ENCODE measurements at places on chromosomes 5 and 9. TPM values are rescaled to one million over a fixed set of nuclear protein-coding genes. Genes with fewer than 3 reads are reported as not detected.

ABCA1 gene
- 63.3 TPM for total RNA-seq

GLDC gene
- 98.8 TPM for total RNA-seq

GRCh38 chr9:35516479-35516878, 26.6 kb downstream of the RUSC2 start:
- no peaks in the 10 kb centered on the region for H3K27me3 ChIP-seq
- no peak overlapping the region for H3K4me3 ChIP-seq
- H3K36me3 ChIP-seq, result no peaks in the 10 kb centered on the region
- DNase-seq, result no peak
- H3K4me1 ChIP-seq, result no peaks in the 10 kb centered on the region

GRCh38 chr5:88818296-88818695, 64.7 kb downstream of the MEF2C start:
- H3K4me1 ChIP-seq, result no peaks in the 10 kb centered on the region
- H3K27ac ChIP-seq, result no peak overlapping the region
- H3K4me3 ChIP-seq, result no peak overlapping the region
- DNase-seq, result no peak
- no peaks in the 10 kb centered on the region for H3K27me3 ChIP-seq
- H3K36me3 ChIP-seq, result no peaks in the 10 kb centered on the region

DNA sequence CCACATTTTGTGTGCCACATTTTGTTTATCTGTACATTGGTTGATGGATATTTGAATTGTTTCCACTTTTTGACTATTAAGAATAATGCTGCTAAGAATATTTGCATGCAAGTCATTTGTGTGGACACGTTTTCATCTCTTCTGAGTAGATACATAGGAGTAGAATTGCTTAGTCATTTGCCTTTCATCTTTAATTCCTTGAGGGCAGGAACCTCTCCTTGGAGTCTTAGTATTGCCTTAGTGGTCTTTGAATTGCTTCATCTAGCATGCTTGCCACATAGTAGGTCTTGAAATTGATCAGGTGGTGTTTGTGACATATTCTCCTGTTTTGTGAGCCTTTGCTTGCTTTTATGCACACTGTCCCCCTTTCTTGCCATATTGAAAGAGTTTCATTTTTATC, 128.5 kb downstream of the NR3C1 start:
- no peak overlapping the region for H3K27ac ChIP-seq
- H3K36me3 ChIP-seq, result no peaks in the 10 kb centered on the region
- H3K4me1 ChIP-seq, result no peaks in the 10 kb centered on the region
- H3K27me3 ChIP-seq, result no peaks in the 10 kb centered on the region
- H3K4me3 ChIP-seq, result no peak overlapping the region

GRCh38 chr9:36161187-36161586, 8.0 kb upstream of the CCIN start:
- no peak overlapping the region for H3K4me3 ChIP-seq
- H3K36me3 ChIP-seq, result no peaks in the 10 kb centered on the region
- H3K4me1 ChIP-seq, result no peaks in the 10 kb centered on the region
- no peaks in the 10 kb centered on the region for H3K27me3 ChIP-seq
- H3K27ac ChIP-seq, result no peak overlapping the region

GRCh38 chr5:141916522-141916921, 7.1 kb upstream of the DELE1 start:
- peaks cover 7% of the 10 kb centered on the region for H3K4me1 ChIP-seq
- H3K36me3 ChIP-seq, result no peaks in the 10 kb centered on the region
- H3K27ac ChIP-seq, result no peak overlapping the region
- no peak for DNase-seq
- no peaks in the 10 kb centered on the region for H3K27me3 ChIP-seq

DNA sequence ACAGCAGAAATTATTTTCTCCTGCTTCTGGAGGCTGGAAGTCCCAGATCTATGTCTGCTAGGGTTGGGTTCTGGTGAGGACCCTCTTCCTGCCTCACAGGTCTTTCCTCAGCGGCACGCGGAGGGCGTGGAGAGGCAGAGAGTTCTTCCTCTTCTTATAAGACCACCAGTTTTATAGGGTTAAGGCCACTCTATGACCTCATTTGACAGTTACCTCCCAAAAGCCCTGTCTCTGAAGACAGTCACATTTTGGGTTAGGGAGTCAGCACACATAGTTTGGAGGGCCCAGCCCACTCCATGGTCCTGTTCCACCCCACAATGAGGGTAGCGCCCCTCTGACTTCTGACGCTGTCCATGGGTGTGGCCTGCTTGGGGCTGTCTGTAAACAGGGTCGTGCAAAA, 46.7 kb downstream of the TRIP13 start:
- no peak overlapping the region for H3K27ac ChIP-seq
- no peaks in the 10 kb centered on the region for H3K27me3 ChIP-seq
- DNase-seq, result no peak
- H3K36me3 ChIP-seq, result no peaks in the 10 kb centered on the region

All from right lobe of liver (tissue), 6 donors.